ENCODE measurements at places on chromosomes 6 and 20. TPM values are rescaled to one million over a fixed set of nuclear protein-coding genes. Genes with fewer than 3 reads are reported as not detected.

CLIC5 gene
- 3.2 TPM for total RNA-seq

PHACTR3 gene
- total RNA-seq: not detected

GFOD1 gene
- 12.2 TPM for total RNA-seq

SRSF12 gene
- total RNA-seq: 5.7 TPM

RTF2 gene
- total RNA-seq: 71.3 TPM

SALL4 gene
- 1.8 TPM for total RNA-seq

- no peaks in the 10 kb centered on the region for H3K4me1 ChIP-seq
- peak within 1 kb of the TSS; percentile 84 for H3K27ac ChIP-seq
- no peaks in the 10 kb centered on the region for H3K27me3 ChIP-seq
- no peak for DNase-seq
Observed at GRCh38 chr20:38260378-38261053, at the start of gene KIAA1755. Gene KIAA1755 (minus strand): TSS chr20:38260735. CDS start chr20:38260500, 235 bp downstream.

DNA sequence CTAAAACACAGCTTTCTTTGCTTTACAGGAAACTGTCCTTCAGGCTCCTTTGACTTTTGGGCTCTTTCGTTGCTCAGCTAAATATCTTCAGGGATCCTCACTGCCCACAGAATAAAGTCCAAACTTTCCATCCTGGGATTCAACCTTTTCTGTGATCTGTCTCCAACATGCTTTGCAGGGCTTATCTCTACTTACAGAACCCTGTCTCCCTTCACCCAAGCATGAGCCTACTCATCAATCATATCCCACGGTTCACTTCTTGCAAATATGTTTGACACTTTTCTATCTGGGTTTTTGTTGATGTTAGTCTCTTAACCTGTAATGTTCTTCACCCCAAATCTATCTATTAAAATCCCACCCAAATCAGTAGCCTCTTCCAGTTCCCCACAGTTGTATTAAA is 327.3 kb upstream of the RNF24 start:
- no peaks in the 10 kb centered on the region for H3K36me3 ChIP-seq
- no peak for DNase-seq
- H3K27ac ChIP-seq: no peak overlapping the region
- H3K4me1 ChIP-seq: no peaks in the 10 kb centered on the region
- no peaks in the 10 kb centered on the region for H3K27me3 ChIP-seq

- no peaks in the 10 kb centered on the region for H3K36me3 ChIP-seq
- no peaks in the 10 kb centered on the region for H3K27me3 ChIP-seq
- no peaks in the 10 kb centered on the region for H3K4me1 ChIP-seq
- H3K27ac ChIP-seq: no peak overlapping the region
Observed at GRCh38 chr6:53615633-53616449, 49.7 kb downstream of the KLHL31 start.

DNA sequence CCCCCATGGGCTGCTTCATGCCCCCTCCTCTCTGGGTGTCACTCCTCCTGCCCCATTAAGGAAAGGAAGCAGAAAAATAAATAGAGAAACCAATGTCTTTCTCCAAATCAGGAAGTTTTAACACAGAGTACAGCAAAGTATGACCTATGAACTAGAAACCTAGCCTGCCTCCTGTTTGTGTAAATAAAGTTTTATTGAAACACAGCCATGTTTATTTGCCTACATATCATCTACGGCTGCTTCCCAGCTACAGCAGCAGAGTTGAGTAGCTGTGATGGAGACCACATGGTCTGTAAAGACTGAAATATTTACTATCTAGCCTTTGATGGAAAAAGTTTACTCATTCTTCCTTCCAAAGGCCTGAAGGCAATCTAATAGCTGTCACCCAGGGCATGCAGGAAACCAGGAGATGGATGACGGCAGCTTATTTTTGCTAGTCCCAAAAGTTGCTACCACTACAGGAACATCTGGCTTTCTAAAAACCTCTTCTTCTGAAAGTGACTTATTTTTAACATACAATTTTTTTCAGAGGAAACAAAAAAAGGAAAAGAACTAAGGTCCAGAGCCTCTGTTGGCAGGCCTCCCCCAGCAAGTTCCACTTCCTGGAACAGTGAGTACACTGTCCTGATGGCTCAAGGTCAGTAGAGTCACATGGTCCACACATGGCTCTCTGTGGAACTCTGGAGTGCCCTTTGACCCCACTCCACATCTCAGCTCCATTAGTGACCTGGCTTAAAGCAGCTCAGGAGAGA is 287.8 kb downstream of the PTPRT start:
- no peak for DNase-seq
- no peaks in the 10 kb centered on the region for H3K4me1 ChIP-seq
- no peak overlapping the region for H3K4me3 ChIP-seq
- H3K36me3 ChIP-seq: no peaks in the 10 kb centered on the region

DNA sequence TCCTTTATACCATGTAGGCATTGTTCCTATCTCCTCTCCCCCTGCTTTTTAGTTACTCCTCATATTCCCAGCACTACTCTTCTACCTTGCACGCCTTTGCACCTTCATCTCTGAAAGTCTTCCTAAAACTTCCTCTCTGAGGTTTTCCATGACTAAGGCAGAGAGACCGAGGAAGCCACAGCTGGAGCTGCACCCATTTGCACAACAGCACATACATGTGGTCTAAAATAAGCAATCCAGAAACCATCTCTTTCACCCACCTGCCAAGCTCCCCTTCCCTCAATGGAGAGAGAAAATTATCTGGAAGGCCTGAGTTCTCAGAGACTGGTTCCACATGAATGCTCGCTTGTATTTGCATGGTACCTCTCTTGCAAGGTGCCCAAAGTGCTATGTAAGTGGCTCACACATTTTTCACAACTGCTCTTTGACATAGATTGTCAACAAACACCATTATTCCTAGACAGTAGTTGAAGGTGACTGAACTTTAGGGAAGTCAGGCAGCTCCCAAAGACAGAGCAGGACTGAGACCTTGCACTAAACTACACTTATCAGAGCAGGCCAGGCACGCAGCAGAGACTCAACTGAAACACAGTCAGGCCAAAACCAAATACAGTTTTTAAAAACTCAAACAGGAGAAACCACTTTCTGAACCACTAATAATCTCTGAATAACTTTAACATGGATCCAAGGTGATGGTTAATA is 313.2 kb downstream of the TFAP2A start:
- DNase-seq: no peak
- no peak overlapping the region for H3K27ac ChIP-seq
- H3K4me1 ChIP-seq: no peaks in the 10 kb centered on the region
- H3K4me3 ChIP-seq: no peak overlapping the region
- no peaks in the 10 kb centered on the region for H3K36me3 ChIP-seq

DNA sequence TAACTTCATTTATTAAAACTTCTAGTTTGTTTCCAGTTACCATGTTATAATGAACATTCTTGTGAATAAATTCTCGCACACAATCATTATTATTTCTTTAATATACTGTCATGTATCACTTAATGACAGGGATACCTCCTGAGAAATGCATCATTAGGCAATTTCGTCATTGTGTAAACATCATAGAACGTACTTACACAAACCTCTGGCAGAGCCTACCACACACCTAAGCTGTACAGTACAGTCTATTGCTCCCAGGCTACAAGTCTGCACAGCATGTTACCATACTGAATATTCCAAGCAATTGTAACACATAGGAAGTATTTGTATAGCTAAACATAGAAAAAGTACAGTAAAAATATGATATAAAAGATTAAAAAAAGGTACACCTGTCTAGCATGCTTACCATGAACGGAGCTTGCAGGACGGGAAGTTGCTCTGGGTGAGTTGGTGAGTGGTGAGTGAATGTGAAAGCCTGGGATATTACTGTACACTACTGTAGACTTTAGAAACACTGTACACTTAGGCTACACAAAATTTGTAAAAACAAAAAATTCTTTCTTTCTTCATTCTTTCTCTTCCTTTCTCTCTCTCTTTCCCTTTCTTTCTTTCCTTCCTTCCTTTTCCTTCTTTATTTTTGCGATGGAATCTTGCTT is 268.2 kb upstream of the SOX4 start:
- no peaks in the 10 kb centered on the region for H3K27me3 ChIP-seq
- no peaks in the 10 kb centered on the region for H3K36me3 ChIP-seq
- peak; percentile 59 for DNase-seq
- H3K4me3 ChIP-seq: no peak overlapping the region

- H3K4me3 ChIP-seq: no peak overlapping the region
- no peaks in the 10 kb centered on the region for H3K36me3 ChIP-seq
- no peak overlapping the region for H3K27ac ChIP-seq
- no peaks in the 10 kb centered on the region for H3K4me1 ChIP-seq
- H3K27me3 ChIP-seq: no peaks in the 10 kb centered on the region
Observed at GRCh38 chr6:162108041-162108440, 619.5 kb downstream of the PRKN start.

GRCh38 chr6:41466437-41466990 is 79.7 kb upstream of the FOXP4 start:
- H3K36me3 ChIP-seq: no peaks in the 10 kb centered on the region
- no peak overlapping the region for H3K27ac ChIP-seq
- no peaks in the 10 kb centered on the region for H3K4me1 ChIP-seq
- no peak for DNase-seq
- no peak overlapping the region for H3K4me3 ChIP-seq

GRCh38 chr20:1702328-1702727 is 44.7 kb upstream of the SIRPG start:
- H3K27me3 ChIP-seq: no peaks in the 10 kb centered on the region
- no peak overlapping the region for H3K27ac ChIP-seq
- H3K4me1 ChIP-seq: no peaks in the 10 kb centered on the region
- DNase-seq: no peak
- no peak overlapping the region for H3K4me3 ChIP-seq

DNA sequence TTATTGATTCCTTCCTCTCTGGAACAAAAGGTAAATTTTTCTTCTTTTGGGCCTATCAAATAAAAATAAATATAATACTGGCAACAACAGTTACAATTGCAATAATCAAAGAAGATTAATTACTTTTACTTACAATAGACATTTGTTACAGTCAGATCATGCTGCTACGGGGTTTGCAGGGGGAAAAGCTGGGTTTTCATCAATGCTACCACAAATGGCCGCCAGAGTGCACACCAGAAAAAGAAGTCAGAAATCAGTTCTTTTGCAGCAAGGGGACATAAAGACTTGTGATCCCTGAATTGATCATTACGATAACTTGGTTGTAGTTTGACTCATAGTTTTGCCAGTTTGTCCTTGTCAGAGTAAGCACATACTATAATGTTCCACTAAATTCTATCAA is 714.5 kb upstream of the EYS start:
- no peak overlapping the region for H3K27ac ChIP-seq
- no peaks in the 10 kb centered on the region for H3K36me3 ChIP-seq
- H3K27me3 ChIP-seq: no peaks in the 10 kb centered on the region
- H3K4me3 ChIP-seq: no peak overlapping the region
- no peak for DNase-seq

GRCh38 chr6:129646642-129647041 is 63.3 kb downstream of the ARHGAP18 start:
- no peaks in the 10 kb centered on the region for H3K36me3 ChIP-seq
- no peaks in the 10 kb centered on the region for H3K4me1 ChIP-seq
- no peaks in the 10 kb centered on the region for H3K27me3 ChIP-seq

- H3K36me3 ChIP-seq: no peaks in the 10 kb centered on the region
- H3K27ac ChIP-seq: no peak overlapping the region
- H3K4me1 ChIP-seq: no peaks in the 10 kb centered on the region
- no peak overlapping the region for H3K4me3 ChIP-seq
- no peak for DNase-seq
Observed at GRCh38 chr6:52507557-52508260, 69.2 kb downstream of the TRAM2 start.

DNA sequence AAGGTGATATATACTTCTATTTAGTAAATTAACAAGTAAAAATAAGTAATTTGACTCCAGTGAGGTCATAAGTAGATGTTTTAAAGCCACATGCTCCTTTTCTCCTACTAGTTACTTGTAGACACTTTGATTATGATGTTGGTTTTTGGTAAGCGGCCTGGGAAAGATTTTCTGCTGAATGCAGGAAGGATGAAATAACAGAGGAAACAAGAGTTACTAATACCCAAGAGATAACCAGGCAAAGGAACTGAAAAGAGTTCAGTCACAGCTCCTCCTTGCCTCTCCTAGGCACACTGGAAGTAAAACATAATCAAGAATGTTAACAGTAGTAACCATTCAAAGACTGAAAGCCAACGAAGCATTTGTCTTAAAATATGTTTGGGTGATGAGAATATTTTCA is 203.3 kb downstream of the RNGTT start:
- DNase-seq: no peak
- no peak overlapping the region for H3K27ac ChIP-seq
- no peak overlapping the region for H3K4me3 ChIP-seq
- no peaks in the 10 kb centered on the region for H3K27me3 ChIP-seq
- no peaks in the 10 kb centered on the region for H3K36me3 ChIP-seq

DNA sequence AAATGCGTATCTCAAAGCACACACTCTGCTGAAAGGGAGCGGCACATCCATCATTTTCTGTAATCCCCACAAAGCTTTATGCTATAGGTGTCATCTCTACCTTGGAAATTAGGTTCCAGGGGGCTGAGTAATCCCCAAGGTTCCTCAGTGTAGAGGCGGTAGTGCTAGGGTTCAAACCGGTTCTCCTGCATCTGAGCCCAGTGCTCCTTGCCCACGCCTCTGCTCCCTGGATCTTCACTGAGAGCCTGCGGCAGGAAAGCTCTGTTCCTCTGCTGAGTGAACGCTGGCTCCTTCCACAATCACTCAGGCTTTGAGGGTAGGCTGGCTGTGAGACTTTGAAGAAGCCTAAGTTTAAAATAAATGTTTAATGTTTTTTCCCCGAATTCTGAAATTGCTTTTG is 24.9 kb downstream of the SLC22A23 start:
- DNase-seq: no peak
- peak overlapping the region; percentile 15 for H3K27ac ChIP-seq
- no peak overlapping the region for H3K4me3 ChIP-seq
- H3K27me3 ChIP-seq: no peaks in the 10 kb centered on the region
- peaks cover 4% of the 10 kb centered on the region for H3K4me1 ChIP-seq

- no peaks in the 10 kb centered on the region for H3K36me3 ChIP-seq
- no peaks in the 10 kb centered on the region for H3K4me1 ChIP-seq
- DNase-seq: no peak
- H3K27me3 ChIP-seq: no peaks in the 10 kb centered on the region
- no peak overlapping the region for H3K4me3 ChIP-seq
Observed at GRCh38 chr6:157806131-157806855, 16.8 kb upstream of the SNX9 start.

- no peaks in the 10 kb centered on the region for H3K36me3 ChIP-seq
- no peak for DNase-seq
- H3K4me3 ChIP-seq: no peak overlapping the region
- H3K4me1 ChIP-seq: no peaks in the 10 kb centered on the region
- no peak overlapping the region for H3K27ac ChIP-seq
- no peaks in the 10 kb centered on the region for H3K27me3 ChIP-seq
Observed at GRCh38 chr6:107716688-107717089, 107.4 kb downstream of the SCML4 start.

- H3K27me3 ChIP-seq: no peaks in the 10 kb centered on the region
- no peak for DNase-seq
- H3K36me3 ChIP-seq: no peaks in the 10 kb centered on the region
- no peak overlapping the region for H3K27ac ChIP-seq
Observed at GRCh38 chr6:16949716-16950115, 152.1 kb upstream of the STMND1 start.

- H3K4me1 ChIP-seq: no peaks in the 10 kb centered on the region
- H3K4me3 ChIP-seq: no peak overlapping the region
- H3K36me3 ChIP-seq: no peaks in the 10 kb centered on the region
- peaks cover 2% of the 10 kb centered on the region for H3K27me3 ChIP-seq
- no peak overlapping the region for H3K27ac ChIP-seq
- no peak for DNase-seq
Observed at GRCh38 chr20:22878166-22878565, 156.9 kb upstream of the SSTR4 start.

GRCh38 chr6:17525637-17526036 is 74.5 kb upstream of the FAM8A1 start:
- H3K4me3 ChIP-seq: no peak overlapping the region
- H3K36me3 ChIP-seq: no peaks in the 10 kb centered on the region

- no peaks in the 10 kb centered on the region for H3K4me1 ChIP-seq
- no peak overlapping the region for H3K27ac ChIP-seq
- no peak overlapping the region for H3K4me3 ChIP-seq
- no peaks in the 10 kb centered on the region for H3K36me3 ChIP-seq
Observed at GRCh38 chr6:79648328-79648727, 17.2 kb downstream of the SH3BGRL2 start.

Data from prostate gland (tissue), 2 donors.